ENCODE measurements at places on chromosomes 4 and X.

DNA sequence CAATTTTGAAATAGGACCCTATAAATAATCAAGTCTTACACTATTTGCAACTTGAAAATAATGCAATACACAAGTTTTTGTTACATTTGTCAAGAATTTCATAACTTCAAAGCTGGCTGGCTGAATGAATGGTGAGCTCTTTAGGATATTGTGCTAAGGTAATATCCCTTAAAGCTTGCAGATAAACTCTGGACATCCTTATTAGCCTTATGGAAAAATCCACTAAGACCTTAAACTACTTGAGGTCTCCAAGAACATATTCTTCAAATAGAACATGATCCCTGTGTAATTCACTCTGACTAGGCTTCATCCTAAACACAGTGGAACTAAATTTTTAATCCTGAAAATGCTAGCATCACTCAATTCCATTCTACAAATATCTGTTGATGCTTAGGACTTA, 199.3 kb downstream of the PACRGL start:
- DNase-seq = no peak

DNA sequence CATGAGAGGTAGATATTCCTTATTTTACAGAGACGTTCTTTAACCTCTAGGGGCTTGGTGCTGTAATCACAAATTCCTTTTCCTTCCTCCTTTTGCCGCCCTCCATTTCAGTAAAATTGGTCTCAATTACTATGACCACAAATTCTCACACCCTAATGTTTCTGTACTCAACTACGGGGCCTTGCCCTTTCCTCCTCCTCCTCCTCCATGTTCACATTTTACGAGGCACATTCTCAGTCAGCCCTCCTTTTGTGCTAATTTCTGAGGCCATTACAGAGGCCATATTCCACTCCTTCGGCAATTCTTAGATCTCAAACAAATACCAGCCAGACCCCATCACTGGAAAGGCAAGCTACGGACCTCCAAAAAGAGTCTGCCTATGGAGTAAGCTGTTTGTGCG, 92.1 kb downstream of the SH3KBP1 start:
- no peak for DNase-seq

GRCh38 chrX:130726661-130727060, 176.3 kb downstream of the ENOX2 start:
- no peak for DNase-seq

GRCh38 chrX:49066690-49067089, 7.1 kb downstream of the PRAF2 start:
- DNase-seq = no peak

- no peak for DNase-seq
These were observed 47.1 kb upstream of the CLCN4 start for GRCh38 chrX:10109695-10110094.

DNA sequence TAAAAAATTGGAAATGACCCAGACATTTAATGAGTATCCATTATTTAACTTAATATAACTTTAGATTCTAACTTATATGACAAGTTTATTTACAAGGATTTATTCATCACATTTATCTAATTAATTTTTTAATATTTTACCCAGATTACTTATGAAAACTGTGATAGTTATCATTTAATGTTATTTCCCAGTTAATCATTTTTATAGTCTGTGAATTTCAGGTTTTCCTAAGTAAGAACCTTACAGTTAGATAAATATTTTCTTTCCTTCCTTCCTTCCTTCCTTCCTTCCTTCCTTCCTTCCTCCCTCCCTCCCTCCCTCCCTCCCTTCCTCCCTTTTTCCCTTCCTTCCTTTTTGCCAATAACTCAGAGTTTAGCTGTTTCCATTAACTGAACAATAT, 14.8 kb upstream of the FHDC1 start:
- DNase-seq = no peak

DNA sequence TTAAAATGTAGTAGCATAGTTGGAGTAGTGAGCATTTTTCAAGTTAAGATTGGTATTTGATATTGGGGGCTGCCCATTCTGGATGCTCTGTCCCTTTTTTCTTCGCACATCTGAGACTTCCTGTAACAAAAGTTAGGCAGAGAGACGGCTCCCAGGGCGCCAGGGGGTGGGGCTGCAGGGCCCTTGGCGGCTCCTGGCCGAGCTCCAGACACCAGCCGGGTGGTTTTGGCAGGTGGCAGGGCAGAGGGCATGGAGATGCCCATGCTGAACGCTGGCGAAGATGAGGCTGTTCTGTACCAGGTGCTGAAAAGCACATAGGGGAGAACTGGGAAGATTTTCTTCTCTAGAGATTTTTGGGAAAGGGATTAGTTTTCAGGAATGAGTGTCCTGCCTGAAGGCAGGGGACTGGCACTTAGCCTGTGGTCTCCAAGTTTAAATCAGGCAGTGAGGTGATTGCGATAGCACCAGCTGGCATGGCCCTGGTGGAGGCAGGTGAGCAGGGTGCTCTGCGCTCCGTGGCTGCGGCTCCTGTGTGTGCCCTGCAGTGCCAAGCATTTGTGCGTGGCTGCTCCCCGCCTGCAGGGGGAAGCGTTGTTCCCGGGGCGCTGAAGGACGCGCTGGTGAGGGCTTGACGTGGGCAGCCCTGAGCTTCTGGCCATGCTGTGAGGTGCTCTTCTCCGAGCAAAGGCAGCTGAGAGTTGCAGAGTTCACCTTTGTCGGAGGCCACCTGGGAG, 23.6 kb upstream of the HGFAC start:
- DNase-seq = no peak

DNA sequence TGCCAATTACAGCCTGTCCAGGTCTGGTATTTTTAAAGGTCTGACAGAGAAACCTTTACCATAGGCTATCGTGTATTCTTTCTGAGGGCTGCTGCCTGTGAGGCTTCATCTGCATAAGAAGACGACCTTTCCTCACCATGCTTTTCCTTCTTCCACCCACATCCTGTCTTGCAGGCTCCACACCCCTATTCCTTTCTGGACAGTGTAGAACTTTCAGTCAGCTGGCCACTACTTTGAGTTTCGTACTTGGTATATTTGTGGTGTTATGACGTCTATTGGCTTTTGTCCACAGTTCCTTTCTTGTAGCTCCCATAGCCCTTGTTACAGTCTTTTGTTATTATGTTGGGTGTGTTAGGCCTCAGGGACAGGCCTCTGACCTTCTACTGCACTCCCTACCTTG, 311.4 kb downstream of the RAPGEF2 start:
- no peak for DNase-seq

GRCh38 chr4:65665771-65666523, 4.3 kb downstream of the EPHA5 start:
- no peak for DNase-seq

GRCh38 chr4:150418757-150419410, 163.1 kb upstream of the MAB21L2 start:
- DNase-seq = no peak

DNA sequence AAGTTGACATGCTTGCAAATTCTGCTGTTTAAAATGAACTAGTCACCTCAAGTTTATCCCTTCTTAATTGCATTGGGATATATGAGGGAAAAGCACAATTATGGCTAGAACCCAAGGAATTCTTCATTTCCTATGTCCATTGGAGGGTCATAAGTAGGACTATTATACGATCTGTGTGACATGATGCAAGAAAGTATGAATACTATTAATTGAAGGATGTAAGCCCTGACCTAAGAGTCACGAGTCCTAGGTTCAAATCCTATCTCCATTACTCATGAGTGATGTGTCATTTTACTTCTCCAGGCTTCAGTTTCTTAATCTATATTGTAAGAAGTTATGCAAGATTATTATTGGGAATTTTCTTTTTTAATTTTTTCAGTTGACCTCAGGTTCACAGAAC, 542.9 kb upstream of the GRIA3 start:
- DNase-seq = no peak
